Glutamatergic neuron (in vitro differentiated cells): ENCODE measurements at places on chromosomes 3 and 15. TPM values are rescaled to one million over a fixed set of nuclear protein-coding genes. Genes with fewer than 3 reads are reported as not detected.

HTR3E gene
- total RNA-seq: not detected

KNL1 gene
- total RNA-seq: 4.0 TPM

- DNase-seq: no peak
Measured at GRCh38 chr15:68325726-68326125, 48.2 kb downstream of the FEM1B start.

KBTBD8 gene
- 8.6 TPM for total RNA-seq

DNA sequence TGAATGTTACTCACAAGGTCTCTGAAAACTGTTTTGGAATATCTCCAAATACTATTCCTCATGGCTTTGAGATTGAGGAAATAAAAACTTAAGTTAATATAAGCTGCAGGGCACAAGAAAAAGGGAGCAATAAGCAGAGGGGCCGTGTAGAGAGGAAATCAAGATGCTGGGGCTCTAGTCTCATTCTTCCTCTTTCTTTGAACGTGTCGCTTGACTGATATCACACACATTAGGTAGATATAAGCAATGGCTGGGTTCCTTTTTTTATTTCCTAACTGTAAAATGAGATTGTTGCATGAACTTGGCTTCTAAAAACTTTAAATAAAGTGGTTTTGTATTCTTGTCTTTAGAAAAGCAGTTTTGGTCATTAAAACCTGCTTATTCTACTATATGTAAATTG lies 326.7 kb upstream of the ROPN1 start:
- no peak for DNase-seq

DNA sequence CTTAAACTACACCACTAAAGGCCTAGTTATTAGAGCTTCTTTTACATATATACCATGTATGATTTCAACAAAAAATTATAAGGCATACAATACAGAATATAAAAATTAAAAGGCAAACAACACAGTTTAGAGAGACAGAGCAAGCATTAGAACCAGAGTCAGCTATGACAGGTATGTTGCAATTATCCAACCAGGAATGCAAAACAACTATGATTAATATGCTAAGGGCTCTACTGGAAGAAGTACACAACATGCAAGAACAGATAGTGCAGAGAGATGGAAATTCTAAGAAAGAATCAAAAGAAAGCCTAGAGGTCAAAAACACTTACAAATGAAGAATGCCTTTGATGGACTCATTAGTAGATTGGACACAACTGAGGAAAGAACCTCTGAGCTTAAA lies 39.6 kb downstream of the CCDC54 start:
- no peak for DNase-seq

DNA sequence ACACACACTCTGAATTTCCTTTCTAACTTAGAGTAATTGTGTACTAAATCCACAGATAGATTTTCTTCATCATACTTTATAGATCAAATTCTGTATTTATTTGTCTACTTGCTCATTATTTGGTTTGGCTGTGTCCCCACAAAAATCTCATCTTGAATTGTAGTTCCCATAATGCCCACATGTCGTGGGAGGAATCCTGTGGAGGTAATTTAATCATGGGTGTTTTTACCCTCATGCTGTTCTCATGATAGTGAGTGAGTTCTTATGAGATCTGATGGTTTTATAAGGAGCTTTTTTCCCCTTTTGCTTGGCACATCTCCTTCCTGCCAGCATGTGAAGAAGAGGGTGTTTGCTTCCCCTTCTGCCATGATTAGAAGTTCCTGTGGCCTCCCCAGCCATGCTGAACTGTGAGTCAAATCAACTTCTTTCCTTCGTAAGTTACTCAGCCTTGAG lies 198.3 kb upstream of the TGFBR2 start:
- no peak for DNase-seq

GRCh38 chr3:37491343-37491742 lies 317.0 kb upstream of the LRRFIP2 start:
- DNase-seq: no peak

- DNase-seq: no peak
Measured at GRCh38 chr3:10374311-10374710, 53.4 kb upstream of the SEC13 start.

- DNase-seq: no peak
Measured at GRCh38 chr3:167776066-167776685, 40.7 kb downstream of the SERPINI1 start.

DNA sequence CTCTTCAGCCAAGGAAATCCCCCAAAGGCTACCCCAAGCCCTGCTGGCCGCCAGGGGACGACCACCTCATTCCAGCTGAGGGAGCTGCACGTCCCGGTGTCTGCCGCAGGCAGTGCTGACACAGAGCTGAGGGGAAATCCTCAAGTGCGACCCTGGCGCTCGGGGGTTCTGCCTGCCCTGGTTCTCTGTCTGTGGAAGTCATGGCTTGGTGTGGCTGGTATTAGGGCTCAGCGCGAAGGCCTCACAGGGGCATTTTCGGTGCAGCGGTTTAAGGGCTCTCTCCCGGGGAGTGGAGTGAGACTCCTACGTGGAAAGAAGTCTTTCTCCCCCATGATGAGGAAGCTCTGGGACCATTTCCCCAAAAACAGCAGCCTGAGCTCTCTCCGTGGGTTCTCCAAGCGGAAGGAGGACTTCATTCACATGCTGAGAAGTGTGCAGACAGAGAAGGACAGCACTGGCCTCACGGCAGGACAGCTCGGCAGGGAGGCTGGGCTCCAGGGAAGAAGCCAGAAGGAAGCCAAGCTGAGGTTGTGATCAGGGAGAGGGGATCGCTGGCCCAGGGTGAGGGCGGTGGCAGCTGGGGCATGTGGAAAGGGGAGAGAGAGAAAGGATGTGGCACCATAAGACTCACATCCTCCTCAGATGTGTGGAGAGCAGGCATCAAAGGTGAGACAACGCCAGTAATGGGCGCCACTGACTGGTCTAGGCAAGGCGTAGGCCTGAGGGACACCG lies 48.6 kb downstream of the KLF15 start:
- DNase-seq: no peak

DNA sequence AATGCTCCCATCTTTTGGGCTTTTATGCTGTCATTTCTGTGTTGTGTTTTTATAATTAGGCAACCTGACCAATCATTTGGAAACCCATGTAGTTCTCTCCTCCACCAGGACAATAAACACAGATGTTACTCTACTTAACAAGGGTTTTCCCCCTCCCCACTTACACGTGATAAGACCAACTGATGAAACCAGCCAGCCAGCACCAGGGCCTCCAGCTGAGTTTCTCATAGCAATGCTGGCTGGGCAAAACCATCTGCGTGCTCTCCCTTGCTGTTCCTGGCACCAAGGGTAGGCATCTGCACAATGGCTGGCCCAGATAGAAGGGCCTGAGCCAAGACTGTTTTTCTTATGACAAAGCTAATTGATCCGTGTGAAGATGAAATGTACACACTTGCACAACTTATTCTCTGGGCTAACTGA lies 310.4 kb downstream of the PLCL2 start:
- no peak for DNase-seq

- no peak for DNase-seq
Measured at GRCh38 chr15:81532001-81532400, 158.0 kb upstream of the TMC3 start.

- no peak for DNase-seq
Measured at GRCh38 chr3:49300595-49300994, 23.6 kb upstream of the C3orf62 start.

DNA sequence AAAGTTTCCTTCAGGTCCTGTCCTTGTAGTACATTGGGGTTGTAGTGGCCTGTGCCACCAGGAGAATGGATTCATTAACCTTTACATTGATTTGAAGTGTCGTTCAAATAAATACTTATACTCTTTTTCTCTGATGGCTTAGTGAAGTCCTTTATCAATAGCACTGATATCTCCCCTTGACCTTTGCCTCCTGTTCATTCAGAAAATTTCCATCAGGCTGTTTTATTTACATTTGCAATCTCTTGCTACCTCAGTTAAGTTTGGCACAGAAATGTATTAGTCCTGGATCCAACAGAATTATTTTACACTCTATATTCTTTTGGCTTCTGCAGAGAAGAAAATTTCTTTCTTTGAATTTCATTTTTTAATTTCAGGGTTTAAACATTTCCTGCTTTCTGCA lies 497.0 kb downstream of the RBMS3 start:
- no peak for DNase-seq

SGO1 gene
- 5.0 TPM for total RNA-seq

- no peak for DNase-seq
Measured at GRCh38 chr3:157247391-157247790, 87.4 kb upstream of the CCNL1 start.

TMC3 gene
- not detected for total RNA-seq

LYZL4 gene
- total RNA-seq: not detected

GRCh38 chr3:77539677-77540076 lies 499.8 kb downstream of the ROBO2 start:
- no peak for DNase-seq

DNASE1L3 gene
- 0.96 TPM for total RNA-seq

CELF6 gene
- total RNA-seq: 4.1 TPM

- DNase-seq: no peak
Measured at GRCh38 chr3:188951734-188952133, 220.0 kb upstream of the TPRG1 start.

ZNF717 gene
- 4.7 TPM for total RNA-seq

GRCh38 chr3:98784042-98784441 lies 20.9 kb downstream of the ST3GAL6 start:
- DNase-seq: no peak

GRCh38 chr3:179885950-179886349 lies 150.8 kb downstream of the PEX5L start:
- no peak for DNase-seq

SLC6A11 gene
- not detected for total RNA-seq

- no peak for DNase-seq
Measured at GRCh38 chr15:31049682-31050615, 51.6 kb downstream of the TRPM1 start.

SEMA7A gene
- 16.2 TPM for total RNA-seq

- no peak for DNase-seq
Measured at GRCh38 chr15:77697893-77698292, 65.2 kb upstream of the LINGO1 start.

GRCh38 chr3:148389916-148390315 lies 307.8 kb upstream of the AGTR1 start:
- DNase-seq: no peak

GRCh38 chr3:134663721-134664456 lies 13.1 kb upstream of the KY start:
- DNase-seq: no peak

DNA sequence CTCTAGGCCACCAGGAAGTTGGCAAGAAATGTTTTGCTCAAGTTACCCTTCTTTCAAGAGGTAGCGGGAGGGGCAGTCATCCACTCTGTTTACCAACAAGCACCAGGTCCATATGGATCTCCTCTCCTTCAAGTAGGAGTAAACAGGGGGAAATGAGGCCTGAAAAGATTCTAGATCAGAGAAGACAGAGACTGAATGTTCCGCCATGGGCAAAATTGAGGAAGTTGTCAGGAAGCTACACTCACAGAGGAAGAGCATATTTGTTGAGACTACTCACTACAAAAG lies 81.6 kb downstream of the KLF15 start:
- no peak for DNase-seq
